ENCODE measurements at places on chromosomes 5 and 9.

GRCh38 chr5:71533142-71533541, 54.0 kb upstream of the MCCC2 start:
- no peak for DNase-seq

DNA sequence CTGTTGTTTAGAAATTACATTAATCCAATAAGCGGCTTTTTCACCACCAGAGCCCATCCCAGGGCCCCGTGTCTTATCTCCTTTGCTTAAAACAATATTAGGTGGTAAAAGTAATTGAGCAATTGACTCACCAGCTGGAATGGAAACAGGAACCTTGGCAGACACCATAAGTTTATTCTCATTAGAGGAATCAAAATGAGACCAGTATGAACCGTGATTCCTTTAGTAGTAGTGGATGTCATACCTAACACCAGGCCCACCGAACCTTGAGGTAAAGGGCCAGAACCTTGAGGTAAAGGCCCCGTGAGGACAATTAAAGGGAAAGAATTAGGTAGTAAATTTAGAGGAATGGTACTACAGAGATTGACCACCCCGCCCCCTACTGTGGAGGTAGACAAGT, 16.5 kb downstream of the HSDL2 start:
- DNase-seq, result no peak

DNA sequence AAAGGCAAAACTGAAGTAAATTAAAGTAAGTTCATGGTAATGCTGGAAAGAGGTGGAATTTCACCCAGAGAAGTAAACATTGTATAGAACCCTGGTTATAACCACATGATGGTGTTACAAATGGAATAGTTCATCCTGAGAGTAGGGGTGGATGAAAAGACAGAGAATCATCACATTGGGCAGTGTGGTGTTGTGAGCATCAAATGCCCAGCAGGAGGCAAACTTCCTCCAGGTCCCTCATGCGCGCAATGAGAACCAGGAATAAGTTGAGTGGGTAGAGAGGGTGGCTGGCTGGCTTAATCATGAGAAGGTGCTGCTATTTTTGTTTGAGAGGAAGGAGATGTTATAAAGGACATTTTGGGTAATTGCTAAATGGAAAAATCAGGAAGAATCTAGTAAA, 163.3 kb upstream of the HMHB1 start:
- DNase-seq, result no peak

- DNase-seq, result no peak
Observed at GRCh38 chr9:88106492-88106891, 31.8 kb downstream of the SPATA31C2 start.

GRCh38 chr9:31996331-31996730, 388.1 kb upstream of the ACO1 start:
- DNase-seq, result no peak

All from non-pigmented ciliary epithelial cell (primary cell).